ENCODE measurements at places on chromosomes 3 and 15.

GRCh38 chr3:107377151-107377550 is at the start of gene CCDC54:
Gene CCDC54, plus strand, starts transcription at chr3:107377439. Its CDS starts 149 bp downstream, at chr3:107377588.
- no peak for DNase-seq

DNA sequence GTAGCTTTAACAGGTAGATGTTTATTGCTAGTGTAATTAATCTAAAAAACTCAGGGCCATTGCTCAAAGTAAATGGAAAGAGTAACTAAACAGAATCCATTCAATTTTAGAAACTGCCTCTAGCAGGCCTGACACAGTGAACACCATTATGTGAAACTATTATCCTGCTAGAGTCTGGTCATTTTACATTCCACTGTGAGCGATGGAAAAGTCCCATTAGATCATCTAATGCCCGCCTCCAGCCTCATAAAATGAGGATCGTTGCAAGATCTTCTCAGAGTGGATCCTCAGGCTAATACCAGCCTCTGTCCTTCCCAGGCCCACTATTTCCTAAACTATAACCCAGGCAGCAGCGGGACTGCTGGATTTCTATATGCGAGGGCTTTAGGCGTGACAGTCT is 107.7 kb downstream of the WDR76 start:
- DNase-seq, result no peak

GRCh38 chr3:5126586-5126985 is 4.5 kb downstream of the ARL8B start:
- DNase-seq, result no peak

DNA sequence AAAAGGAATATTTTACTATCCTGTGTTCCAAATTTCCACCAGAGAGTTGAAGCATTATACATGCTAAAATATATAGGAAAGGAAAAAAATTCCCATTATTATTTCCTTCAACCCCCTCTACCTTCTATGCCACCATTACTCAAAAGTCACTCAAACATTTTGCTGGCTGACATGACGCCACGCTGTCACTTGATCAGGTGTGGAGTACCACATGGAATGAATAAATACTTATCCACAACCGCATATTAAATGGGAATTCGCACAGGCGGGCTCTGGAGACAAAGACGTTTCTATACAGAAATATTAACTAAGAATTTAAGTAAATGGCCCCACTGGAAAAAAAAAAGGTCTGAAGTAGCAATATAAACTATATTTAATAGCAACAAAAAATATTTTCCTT is 266.4 kb downstream of the FOXP1 start:
- DNase-seq, result no peak

DNA sequence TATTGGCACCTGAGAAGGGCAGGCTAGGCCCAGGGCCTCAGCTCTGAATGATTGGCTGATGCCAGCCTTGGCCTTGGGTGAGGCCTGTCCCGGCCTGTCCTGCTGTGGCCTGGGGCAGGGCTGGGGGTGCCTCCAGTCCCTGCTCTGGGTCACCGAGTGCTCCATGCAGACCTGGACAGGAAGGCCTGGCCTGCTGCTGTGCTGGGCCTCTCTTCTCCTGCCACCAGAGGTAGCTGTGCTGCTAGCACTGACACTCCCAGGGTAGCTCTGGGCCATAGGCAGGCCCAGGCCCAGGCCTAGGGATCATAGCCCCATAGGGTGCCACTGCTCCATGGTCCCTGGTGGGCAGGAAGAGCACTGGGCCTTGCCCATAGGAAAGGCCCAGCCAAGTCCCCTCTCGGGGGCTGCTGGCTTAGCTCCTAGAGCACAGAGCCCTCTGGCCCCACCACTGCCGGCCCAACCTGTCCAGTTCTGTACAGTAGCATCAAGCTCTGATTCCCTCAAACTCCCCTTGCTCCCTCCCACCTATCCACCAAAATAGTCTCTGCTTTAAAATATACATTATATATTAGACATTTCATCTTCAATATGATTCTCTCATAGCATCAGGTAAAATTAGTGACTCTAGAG is 18.2 kb downstream of the ABTB1 start:
- no peak for DNase-seq

DNA sequence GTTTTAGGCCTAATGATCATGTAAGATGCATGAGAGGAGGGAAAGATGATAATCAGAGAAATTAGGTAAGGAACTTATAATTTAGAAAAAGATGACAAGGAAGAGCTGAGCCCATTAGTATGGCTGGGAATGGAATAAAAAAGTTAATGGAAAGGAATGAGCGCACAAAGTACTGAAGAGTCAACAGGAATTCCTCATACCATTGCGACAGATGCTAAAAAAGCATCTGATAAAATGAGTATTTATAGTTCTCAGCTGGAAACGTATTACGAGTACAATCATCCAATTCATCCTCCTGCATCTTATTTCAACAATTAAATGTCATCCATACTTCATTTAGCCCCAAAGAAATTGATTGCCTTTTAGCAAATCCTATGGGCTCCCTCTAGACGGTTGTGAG is 58.9 kb downstream of the TMCC1 start:
- no peak for DNase-seq

GRCh38 chr15:59349680-59350420 is 22.8 kb downstream of the MYO1E start:
- DNase-seq, result peak; percentile 33

DNA sequence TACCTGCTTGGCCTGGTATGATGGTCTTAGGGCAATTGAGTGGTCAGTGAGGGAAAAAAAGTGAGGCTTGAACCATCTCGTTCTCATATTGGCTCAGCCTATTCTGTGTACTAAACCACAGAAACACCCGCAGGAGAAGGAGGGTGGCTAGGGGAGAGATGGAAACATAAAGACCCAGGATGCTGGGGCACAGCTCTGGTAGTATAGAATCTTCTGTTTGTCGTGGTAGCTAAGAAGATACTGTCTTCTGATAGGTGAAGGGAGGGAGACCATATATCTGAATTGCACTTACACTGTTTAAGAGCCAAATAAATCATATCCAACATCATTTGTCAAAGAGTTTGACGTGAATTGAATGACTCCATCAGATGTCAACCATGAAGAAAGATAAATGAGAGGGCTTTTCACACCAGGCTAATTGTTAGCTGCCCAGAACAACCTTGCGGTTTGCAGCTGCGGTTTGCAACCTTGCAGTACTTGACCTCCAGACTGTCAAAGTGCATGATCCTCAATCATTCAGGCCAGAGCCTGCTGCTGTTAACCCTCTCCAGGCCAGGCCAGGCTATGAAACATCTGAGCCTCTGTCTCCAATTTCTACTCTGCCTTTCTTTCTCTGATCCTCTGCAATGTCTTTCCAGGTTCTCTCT is 40.9 kb upstream of the PIK3R4 start:
- no peak for DNase-seq

DNA sequence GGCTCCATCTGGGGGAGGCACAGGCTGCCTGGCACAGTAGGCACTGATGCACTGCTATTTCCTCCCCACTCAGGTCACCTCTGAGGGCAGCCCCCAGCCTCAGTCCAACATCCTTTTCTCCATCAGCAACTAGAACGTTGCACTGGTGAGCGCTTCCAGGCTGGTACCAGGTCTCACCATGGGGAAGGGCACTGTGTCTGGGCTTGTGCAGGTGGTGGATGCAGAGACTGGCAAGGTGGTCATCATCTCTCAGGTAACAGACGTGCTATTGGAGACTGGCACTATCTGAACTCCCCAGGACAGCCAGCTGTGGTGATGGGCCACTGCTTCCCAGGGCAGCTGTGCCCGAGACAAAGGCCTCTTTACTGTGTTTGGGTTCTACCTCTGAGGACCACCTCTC is 8.3 kb upstream of the TXNRD3 start:
- DNase-seq, result no peak

- no peak for DNase-seq
These were observed 10.5 kb upstream of the SCAANT1 start for GRCh38 chr3:63922491-63923199.

- DNase-seq, result no peak
These were observed 82.6 kb upstream of the ARHGEF3 start for GRCh38 chr3:56884387-56884786.

DNA sequence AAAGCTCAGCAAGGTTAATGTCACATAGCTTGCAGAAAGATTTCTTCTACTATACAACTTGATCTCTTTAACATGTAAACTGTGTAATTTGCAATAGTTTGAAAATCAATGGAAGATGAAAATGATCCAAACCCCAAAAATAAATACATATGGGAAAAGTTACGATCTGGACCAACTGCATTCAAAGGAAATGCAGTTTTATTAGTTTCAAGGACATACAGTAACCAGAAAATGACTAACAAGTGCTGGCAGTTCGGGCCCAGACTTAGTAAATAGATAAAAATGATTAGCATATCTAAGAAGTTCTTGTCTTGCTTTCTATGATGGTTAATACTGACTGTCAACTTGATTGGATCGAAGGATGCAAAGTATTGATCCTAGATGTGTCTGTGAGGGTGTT is 37.3 kb upstream of the LEKR1 start:
- no peak for DNase-seq

DNA sequence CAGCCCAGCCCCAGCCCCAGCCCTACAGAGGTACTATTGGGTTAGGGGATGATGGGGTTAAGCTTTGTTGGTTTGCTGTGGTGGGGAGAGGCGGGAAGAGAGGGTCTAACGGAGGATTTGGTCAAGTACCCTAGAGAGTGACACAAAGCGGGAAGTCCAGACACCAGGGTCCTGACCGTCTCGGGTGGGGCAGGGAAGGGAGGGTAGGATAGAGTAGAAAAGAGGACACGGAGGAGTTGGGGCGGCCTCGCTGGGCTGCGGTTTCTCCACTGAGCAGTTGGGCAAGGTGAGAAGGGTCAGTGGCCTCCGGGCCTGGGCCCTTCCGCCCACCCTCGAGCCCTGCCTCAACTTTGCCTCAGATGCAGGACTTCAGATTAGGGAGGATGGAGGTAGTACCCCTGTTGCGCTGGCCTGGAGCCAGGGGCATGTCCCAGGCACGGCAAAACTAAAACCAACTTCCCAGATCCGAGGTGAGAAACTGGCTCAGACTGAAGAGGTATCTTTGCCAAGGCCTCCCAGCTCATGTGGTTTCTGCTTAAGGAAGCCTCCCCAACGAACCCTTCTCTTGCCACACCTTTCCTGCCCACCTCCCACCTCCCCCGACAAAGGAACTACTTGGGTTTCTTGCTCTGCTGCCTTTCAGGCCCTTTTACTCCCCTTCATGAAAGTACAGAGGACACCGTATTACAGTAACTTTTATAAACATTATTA is 551 bp downstream of the PML start:
- DNase-seq, result no peak

DNA sequence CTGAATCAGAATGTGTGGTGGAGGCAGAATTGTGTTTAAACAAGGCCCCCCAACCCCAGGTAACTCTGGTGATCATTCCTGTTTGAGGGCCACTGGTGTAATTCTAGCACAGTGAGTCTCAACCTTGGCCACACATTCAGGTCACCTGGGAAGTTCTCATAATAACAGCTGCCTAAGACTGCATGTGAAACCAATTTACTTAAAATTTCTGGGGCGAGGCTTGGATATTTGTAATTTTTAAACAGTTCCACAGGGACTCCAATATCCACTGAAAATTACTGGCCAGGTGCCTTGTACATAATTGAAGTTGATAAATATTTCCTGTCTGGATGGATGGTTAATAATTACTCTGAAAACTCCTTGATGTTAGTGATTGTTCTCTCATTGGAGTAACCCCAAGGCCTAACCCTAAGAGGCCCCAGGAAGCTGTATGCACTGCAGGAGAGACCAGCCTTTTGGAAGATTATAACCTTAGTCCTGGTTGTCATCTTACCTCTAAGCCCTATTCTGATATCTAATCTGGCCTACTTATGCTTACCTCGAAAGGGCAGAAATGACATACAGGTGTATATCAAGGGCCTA is 25.7 kb upstream of the EPHB1 start:
- DNase-seq, result no peak

- no peak for DNase-seq
These were observed 57.9 kb downstream of the ARHGAP31 start for GRCh38 chr3:119352034-119352609.

DNA sequence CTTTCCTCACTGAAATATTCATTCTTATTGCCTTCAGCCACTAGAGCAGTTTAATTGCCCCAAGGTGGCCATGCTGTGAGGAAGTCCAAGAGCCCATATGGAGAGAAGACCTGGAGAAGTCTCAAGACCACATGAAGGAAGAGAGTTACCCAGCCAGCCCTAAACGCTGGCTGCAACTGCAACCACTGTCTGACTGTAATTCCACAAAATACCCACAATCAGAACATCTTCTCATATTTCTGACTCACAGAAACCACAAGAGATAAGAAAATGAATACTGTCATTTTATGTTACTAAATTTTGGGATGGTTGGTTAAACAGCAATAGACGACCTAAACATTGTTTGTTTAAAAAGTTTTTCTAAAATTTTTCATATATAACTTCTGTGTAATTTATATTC is 14.7 kb upstream of the SST start:
- no peak for DNase-seq

- DNase-seq, result no peak
These were observed 99.6 kb downstream of the MITF start for GRCh38 chr3:69838696-69839515.

DNA sequence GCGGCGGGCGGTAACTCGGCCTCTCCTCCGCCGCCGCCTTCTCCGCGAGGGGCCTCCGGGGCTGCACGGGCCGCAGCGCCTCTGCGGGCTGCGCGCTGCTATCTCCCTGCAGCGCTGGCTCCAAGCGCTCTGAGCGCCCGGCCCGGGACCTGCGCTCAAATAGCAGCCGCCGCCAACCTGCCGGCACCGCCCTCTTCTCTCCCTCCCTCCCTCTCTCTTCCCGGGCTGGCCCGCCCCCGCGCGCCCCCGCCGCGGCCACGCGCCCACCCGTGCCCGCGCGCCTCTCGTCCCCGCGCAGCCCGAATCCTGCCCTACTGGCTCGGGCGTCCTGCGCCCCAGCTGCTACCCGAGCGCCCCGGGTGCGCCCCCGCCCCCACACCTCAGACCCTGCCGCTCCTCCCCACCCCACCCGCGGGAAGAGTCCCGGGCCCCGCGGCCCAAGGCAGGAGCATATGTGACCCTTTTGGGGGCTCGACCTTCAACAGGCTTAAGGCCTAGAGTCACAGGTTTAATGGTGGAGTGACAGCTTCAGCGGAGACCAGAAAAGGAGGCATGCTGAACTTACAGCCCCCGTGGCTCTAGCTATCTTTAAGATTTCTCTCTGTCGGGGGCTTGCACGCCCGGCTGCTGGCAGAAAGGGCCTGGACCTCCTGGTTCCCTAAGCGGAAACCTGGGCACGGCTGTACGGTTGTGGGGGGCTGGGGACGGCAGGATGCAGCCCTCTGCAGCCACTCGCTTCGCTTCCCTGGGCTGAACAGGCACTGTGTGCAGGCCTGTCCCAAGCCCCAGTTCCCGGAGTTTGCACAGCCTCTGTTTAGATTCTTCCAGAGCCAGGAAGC is at the start of gene CACNA2D2:
TSS of gene CACNA2D2 (minus strand) at position 131 of the 839 bp plus-strand sequence. CDS start 211 bp downstream, outside the sequence.
- DNase-seq, result no peak

GRCh38 chr3:29279286-29279685 is 1.6 kb upstream of the RBMS3 start:
- DNase-seq, result no peak

DNA sequence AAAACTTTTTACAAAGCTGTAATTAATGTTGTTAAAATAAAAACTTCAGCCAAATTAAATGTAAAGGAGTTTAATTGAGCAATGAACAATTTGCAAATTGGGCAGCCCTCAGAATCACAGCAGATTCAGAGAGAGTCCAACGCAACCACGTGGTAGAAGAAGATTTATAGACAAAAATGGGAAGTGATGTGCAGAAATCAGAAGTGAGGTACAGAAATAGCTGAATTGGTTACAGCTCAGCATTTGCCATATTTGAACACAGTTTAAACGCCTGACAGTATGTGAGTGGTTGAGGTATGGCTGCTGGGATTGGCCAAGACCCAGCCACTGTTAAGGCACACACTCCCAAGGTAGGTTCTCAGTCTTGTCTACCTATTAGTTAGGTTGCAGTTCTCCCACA is 14.4 kb upstream of the PLA2G4D start:
- no peak for DNase-seq

Data from smooth muscle cell of the brain vasculature (primary cell).